ENCODE measurements at places on chromosomes 5 and 9.
A peak's percentile ranks its signal among the peaks of the same experiment; 100 is the strongest.

GRCh38 chr9:133477992-133478850 is 678 bp downstream of the SLC2A6 start:
- peak; percentile 50 for DNase-seq

DNA sequence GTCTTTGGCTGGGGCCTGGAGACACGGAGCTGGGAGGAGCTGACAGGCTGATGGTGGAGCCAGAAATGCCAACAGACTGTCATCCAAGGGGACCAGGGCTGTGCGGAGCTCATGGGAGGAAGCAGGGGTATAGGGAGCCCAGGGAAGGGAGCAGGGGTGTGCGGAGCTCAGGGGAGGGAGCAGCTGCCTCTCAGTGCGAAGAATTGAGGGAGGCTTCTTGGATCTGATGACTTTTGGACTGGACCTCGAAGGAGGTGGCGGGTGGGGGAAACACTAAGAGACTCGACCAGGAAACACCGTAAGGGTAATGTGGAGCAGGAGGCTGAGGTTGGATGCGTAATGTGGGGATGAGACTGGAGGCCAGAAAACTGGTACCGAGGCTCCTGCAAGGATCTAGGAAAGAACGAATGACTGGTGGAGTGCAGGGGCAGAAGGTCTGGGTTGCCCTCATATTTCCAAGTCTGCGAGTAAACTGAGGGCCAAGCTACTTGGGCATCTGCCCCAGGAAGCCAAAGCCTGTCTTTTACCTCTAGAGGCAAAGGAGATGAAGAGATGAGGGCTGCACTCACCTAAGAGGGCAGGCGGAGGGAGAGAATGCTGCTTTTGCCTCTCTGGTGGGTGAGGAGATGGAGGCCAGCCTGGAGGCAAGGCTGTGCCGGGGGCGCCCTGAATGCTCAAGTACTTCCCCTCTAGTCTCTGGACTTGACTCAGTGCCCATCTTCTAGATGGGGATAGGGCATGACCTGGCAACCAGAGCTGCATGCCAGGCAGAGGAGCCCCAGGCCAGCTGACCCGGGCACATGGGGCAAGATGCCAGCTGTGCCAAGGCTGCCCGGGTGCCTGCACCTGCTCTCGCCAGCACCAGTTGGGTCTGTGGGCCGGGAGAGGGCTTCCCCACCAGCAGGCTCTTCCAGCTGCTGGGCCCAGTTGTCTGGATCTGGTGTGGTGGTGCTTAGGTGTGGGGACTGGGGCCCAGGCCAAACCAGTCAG is 2.3 kb downstream of the PTGS1 start:
- DNase-seq = no peak

DNA sequence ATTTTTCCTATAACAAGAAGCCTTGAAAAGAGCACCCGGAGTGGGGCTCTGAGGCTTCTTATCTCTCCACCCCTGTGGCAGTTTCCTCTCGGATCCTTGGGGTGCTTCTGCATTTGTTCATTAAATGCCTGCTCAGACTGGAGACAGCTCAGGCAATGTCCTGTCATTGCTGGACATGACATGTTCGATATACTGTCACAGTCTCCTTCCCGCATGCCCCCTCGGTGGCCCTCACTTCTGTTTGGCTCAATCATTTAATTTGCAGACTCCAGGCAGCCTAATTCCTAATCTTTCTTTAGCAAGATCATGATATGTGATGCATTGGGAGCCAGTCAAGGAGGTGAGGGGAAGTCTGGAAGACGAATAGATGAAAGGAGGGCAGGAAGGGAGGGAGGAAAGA is 37.5 kb upstream of the CPEB4 start:
- DNase-seq = no peak

GRCh38 chr5:58056546-58056945 is 403.3 kb downstream of the PLK2 start:
- no peak for DNase-seq

- no peak for DNase-seq
Measured at GRCh38 chr9:84140535-84141101, 160.0 kb downstream of the RMI1 start.

GRCh38 chr5:2335125-2335732 is 416.2 kb downstream of the IRX2 start:
- no peak for DNase-seq

GRCh38 chr5:50962934-50963872 is 296.8 kb downstream of the PARP8 start:
- peak; percentile 63 for DNase-seq
